GM19239 (cell line): ENCODE measurements at places on chromosomes 2 and 18.

DNA sequence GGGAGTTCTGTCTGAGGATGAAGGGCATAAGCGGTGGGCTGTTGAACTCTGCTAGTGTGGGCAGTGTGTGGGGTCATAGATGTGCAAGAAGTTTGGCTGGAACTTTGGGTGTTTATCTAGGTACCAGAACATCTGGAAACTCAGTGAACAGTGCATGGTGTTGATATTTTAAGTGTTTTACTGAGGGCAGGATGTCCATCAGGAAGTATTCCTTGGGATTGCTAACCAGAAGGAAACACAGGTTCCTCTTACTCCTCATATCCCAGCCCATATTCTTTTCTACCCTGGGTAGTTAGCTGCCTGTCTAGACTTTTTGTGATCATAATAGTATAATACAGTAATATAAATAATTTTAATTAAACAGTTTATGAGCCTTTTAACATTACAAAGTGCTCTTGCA lies 15.5 kb downstream of the BABAM2 start:
- no peak for DNase-seq

GRCh38 chr2:18412980-18413675 lies 147.3 kb downstream of the RDH14 start:
- no peak for DNase-seq

GRCh38 chr2:43553341-43553855 lies 42.4 kb downstream of the THADA start:
- DNase-seq: no peak

DNA sequence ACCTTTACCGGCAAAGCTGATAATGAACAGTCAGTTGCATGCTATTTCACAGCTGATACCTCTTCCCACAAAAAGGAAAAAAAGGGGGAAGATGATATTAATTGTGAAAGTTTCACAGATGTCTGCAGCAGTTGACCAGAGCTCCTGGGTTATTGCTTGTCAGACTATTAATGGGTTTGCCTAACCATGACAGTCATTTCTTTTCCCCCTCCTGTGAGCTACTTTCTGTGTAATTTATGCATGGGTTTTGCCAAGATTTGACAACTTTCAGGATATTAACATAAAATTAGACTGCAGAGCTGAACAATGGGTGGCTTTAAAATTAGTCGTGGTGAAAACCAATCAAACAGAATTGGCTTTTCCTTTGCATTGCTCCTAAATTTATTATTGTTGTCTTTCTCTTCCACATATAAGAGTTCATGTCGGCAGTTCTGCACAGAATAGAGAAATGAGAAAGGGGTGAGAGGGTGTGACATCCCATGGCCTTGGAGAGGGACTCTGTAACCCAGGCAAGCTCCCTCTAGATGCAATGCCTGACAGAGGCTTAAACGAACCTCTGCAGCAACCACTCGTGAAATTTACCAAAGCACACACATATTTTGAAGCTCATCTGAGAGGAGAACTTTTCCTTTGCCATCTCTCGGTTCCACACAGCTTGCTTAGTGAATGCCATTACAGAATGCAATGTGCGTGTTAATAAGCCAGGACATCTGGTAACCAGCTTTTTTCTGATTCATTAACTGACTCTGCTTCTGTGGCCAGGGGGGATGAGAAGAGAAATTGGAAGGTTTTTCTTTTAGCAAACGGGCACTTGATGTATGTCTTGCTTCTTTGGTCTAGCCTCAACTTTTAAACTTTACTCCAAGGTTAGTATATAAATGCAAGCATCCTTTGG lies 82.2 kb upstream of the ITGA4 start:
- no peak for DNase-seq

- no peak for DNase-seq
Measured at GRCh38 chr18:11976315-11977152, 4.8 kb upstream of the IMPA2 start.

DNA sequence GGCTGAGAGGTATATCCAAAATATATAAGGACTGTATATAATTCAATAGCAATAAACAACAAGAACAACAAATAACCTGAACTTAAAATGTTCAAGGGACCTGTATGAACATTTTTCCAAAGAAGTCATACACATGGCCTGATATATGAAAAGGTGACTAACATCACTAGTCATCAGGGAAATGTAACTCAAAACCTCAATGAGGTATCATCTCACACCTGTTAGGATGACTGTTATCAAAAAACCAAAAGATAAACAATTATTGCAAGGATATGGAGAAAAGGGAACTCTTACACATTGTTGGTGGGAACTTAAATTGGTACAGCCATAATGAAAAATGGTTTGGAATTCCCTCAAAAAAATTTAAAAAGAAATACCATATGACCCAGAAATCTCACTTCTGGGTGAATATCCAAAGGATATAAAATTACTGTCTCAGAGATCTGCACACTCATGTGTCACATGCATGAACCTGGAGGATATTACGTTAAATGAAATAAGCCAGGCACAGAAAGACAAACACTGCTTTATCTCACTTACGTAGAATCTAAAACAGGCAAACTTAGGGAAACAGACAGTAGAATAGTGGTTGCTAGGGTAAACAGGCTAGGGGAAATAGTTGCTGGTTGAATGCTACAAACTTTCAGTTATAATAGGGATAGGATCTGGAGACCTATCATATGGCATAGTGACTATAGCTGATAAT lies 334.5 kb upstream of the MMADHC start:
- no peak for DNase-seq

DNA sequence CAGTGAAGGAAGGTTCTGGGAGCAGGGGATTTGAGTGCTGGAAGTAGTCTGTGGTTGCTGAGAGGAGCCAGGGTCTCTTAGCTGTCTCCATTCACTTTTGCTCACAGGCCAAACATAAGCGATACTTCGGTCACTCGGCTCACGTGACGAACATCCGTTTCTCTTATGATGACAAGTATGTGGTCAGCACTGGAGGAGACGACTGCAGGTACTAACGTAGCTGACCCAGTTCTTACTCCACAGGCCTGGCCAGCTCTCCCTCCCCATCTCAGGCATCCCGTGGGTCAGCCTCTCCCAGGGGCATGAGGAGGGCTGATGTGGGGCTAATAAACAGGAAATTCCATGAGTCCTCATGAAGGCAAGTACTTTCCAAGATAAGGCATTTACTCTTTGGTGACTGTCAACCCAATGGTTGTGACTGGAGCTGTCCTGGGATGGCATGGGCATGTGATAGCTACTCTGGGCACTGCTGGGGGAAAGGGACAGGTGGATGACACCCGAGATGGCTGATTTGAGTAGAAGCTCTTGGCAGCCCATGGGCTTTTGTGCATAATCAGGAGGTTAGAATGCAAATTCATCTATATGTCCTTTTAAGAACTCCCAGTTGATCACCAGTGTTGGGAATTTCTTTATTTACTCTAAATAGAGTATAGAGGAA lies 81.6 kb downstream of the RTN4 start:
- no peak for DNase-seq
